ENCODE measurements at places on chromosomes 1 and 21. TPM values are rescaled to one million over a fixed set of nuclear protein-coding genes. Genes with fewer than 3 reads are reported as not detected.

LYST gene
- total RNA-seq, result 6.5 TPM

PRKAA2 gene
- 2.7 TPM for total RNA-seq

PPP1R8 gene
- total RNA-seq, result 38.0 TPM

OR2T8 gene
- total RNA-seq, result not detected
